ENCODE measurements at places on chromosomes 13 and 19. TPM values are rescaled to one million over a fixed set of nuclear protein-coding genes. Genes with fewer than 3 reads are reported as not detected.

TGFBR3L gene
- 1.3 TPM for total RNA-seq

PCSK4 gene
- total RNA-seq, result 3.5 TPM

ZNF611 gene
- 16.2 TPM for total RNA-seq

C19orf33 gene
- total RNA-seq, result not detected

CDX2 gene
- total RNA-seq, result not detected

PEX11G gene
- 0.57 TPM for total RNA-seq

CEACAM16 gene
- not detected for total RNA-seq

CPB2 gene
- not detected for total RNA-seq

ERICH6B gene
- total RNA-seq, result not detected

TMEM221 gene
- total RNA-seq, result not detected

PGLYRP1 gene
- not detected for total RNA-seq

LIG4 gene
- 14.5 TPM for total RNA-seq

Measured in placental pericyte (primary cell).